Uterus (tissue), 4 donors: ENCODE measurements at places on chromosomes 4 and X. TPM values are rescaled to one million over a fixed set of nuclear protein-coding genes. Genes with fewer than 3 reads are reported as not detected.

- no peak for DNase-seq
These were observed 447.9 kb upstream of the FAM241A start for GRCh38 chr4:111697176-111697942.

The FGFBP1 gene
- not detected for total RNA-seq

The TCEAL1 gene
- total RNA-seq = 362 TPM

The PRPS1 gene
- total RNA-seq = 20.0 TPM

The CPLX1 gene
- 3.1 TPM for total RNA-seq
